ENCODE measurements at places on chromosomes 7 and 10. TPM values are rescaled to one million over a fixed set of nuclear protein-coding genes. Genes with fewer than 3 reads are reported as not detected.
A peak's percentile ranks its signal among the peaks of the same experiment; 100 is the strongest.

DNA sequence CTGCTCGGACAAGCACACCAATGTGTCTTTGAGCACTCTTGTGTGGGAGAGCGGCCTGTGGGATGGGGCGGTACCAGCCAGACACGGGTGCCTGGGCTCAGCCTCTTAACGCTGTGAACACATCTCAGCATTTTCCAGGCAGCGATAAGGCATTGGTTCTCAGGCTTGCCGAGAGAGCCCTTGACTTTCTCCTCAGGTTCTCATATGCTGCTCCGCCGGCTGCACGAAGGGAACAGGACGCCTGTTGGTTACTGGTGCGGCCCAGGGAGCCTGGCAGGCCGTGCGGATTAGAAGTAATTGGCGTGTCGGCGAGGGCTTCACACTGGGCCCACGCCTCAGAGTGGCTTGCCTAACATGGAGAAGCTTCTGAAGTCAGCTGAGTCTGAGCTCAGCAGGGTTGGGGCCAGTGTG is 456.7 kb upstream of the FOXK1 start:
- DNase-seq, result no peak

DNA sequence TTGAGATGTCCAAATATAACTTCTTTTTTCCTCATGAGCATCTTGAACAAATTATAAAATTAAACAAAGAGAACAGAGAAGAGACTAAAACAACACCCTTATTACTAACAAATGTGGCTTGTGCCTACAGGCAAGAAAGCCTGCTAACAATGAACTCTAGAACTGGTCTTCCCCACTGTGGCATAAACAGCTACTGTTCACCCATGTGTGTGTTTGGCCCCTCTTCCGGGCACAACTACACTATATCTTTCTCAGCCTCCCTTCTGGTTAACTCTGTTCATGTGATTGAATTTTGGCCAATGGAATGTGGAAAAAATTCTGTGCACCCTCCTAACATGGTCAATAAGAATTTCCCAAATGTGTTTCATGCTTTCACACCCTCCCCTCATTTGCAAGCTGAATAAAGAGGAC is 117.0 kb downstream of the KBTBD2 start:
- DNase-seq, result no peak

DNA sequence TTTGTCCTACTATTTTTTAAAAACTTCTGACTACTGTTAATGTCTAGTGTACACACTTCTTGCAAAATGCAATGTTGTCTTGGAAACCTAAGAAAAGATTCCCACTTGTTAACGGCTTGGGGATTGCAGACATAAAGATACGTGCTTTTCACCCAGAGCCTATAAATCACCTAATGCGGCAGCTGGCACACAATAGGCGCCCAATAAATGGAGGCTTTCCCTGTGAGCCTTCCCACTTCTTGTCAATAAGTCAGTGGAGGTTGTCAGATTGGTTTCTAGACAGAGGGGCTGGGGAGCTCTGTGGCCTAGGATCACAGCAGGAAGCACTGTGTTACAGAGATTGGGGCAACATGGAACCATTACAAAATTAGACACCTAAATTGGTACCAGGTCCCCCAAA is 74.7 kb downstream of the VSTM4 start:
- DNase-seq, result no peak

GRCh38 chr7:154480817-154481216 is 428.6 kb downstream of the DPP6 start:
- peak; percentile 28 for DNase-seq

GRCh38 chr10:51857305-51857704 is 157.9 kb upstream of the CSTF2T start:
- no peak for DNase-seq

The CALCR gene
- total RNA-seq, result not detected

The SUMF2 gene
- 168 TPM for total RNA-seq
